ENCODE measurements at places on chromosomes 11 and 22. TPM values are rescaled to one million over a fixed set of nuclear protein-coding genes. Genes with fewer than 3 reads are reported as not detected.

DNA sequence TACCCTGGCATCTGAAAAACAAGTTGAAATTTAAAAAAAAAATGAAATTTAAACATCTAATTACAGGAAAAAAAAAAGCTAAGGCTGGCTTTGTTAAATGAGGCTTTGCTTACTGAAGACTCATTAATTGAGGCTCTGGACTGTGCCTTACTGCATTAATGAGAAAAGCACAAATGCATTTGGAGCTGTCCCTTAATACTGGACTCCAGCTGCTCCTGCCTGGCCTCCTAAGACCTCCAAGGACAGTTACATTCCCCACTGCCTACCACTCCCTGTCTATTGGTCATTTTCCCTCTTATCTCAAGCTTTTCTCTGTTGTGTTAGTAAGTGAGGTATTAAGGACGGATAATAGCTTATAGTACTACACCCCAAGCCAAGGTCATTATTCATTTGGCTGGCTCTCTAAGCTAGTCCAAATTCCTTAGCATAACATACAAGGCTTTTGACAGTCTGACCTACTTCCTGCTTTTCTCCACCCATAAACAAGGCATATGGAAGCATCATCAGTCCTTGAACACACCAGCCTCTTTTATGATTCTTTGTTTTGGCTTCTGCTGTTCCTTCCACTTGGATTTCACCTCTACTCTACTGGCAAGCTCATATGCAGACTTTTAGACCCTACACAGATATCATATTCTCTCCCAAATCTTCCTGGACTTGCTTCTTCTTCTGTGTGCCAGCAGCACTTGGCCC, 62.5 kb downstream of the USP35 start:
- DNase-seq = no peak

DNA sequence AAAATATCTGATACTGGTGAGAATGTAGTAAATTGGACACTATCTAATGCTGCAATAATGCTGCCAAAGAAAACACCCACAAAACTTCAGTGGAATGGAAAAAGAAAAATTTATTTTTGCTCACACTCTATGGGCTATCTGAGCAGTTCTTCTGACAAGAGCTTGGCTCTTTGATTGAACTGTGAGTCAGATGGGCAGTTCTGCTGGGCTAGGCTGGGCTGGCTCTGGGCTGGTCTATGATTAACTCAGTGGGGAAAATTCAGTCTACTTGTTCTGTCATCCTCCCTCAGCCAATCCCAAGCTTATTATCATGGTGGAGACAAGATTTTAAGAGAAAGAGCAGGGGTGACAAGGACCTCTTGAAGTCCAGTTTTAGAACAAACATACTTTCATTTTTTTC, 1404.8 kb downstream of the LRRC4C start:
- no peak for DNase-seq

DNA sequence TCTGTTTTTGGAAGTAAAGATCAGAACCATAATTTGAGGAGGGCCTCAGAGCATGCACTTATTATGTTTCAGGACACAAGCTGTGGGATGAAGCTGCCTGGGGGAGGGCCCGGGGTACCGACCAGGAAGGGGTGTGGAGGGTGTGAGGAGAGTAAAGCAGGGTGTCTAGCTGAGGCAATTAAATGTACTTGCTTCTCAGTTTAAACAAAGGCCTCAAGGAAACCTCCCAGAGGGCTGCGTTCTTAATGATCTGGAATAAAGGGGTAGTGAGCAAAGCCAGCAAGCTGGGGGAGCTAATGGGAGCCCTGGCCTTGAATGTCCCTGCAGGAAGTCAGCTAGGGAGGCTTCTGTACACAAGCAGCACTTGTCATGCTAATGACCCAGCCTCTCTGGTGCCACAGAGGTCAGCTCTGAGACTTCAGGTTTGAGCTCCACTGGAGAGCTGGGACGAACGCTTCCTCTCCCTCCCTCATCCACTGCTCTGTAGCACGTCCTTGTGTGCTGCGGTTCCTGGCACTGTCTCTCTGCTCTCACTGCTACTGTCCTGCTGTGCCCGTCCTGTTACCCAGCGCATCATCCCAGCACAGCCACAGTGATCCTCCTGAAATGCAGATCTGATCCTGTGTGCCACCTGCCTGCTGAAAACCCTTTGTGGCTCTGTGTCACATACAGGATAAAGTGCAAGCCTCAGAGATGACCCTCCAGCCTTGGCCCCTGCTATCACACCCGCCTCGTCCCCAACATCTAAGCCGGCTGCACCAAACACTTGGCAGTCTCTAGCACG, 159.7 kb downstream of the DBX1 start:
- no peak for DNase-seq

DNA sequence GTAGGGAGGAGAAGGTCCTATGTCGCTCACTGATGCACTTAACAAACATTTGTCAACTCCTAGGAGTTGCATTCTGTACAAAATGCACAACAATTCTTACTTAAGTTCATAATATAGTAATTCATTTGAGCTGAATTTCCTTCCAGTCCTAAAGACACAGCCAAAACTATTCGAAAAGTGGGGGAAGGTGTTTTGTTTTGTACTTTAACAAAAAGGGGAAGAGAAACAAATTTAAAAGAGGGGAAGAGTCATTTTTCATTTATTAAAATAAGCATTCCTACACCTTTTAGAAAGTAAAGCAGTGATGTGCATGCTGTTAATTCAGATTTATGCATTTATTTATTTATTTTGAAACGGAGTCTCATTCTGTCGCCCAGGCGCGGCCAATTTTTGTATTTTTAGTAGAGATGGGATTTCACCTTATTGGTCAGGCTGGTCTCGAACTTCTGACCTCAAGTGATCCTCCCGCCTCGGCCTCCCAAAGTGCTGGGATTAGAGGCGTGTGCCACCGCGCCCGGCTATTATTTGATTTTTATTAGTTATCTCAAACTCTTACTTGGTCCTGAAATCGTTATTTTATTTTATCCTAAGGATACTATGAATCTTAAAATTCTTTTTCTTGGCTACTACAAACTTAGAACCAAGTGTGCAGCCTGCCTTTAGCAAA, 1.1 kb upstream of the FANCF start:
- peak; percentile 7 for DNase-seq

- DNase-seq = no peak
Observed at GRCh38 chr11:15027956-15028355, 45.4 kb upstream of the CALCB start.

DNA sequence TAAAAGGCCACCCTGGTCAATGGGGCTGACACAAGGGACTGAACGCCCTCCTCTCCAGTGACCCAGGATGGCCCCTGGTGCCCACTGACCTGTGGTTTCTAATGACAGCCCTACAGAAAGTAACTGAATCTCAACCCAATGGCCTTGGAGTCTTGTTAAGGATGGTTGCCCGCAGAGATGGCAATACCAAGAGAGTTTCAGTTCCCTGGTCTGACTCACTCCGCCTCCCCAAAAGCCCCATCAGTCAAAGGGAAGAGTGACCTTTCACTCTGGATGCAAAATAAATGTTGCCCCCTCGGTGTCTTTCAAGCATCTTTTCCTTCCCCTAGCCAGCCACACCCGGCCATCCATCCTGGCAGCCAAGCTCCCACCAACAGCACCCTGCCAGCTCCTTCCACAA, 57.7 kb upstream of the ISX start:
- DNase-seq = no peak

DNA sequence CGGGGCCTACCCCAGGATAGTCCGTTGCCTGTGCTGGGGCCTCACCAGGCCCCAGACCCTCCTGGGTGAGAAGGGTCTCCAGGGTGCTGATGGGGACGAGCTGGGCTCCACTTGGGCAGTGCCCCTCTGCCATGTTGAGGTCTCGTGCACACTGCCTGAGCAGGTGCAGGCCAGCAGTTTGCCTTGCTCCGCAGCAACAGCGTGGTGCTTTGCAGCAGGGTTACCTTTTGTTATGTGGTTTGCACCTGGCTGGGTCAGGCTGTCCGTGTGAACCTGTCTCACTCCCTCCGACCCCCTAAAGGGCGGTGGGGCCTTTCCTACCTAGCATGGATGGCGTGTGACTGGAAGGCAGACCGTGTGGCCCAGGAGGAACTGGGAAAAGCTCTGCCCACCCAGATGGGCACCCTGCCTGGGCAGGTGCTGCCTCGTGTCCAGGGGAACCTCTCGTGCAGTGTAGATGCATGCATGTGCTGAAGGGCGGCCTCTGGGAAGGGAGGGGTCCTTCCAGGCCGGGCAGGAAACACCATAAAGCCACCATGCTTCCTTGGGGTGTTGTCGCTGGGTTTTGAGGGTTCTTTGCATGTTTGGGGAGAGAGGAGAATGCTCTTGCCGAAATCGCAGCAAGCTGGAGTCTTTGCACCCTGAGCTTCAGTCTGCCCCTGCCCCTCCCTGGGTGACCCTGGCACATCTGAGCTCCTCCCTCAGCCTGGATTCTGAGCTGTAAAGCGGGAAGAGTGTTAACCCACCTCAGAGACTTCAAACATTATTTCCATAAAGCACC, 75.4 kb upstream of the PPARA start:
- DNase-seq = no peak

DNA sequence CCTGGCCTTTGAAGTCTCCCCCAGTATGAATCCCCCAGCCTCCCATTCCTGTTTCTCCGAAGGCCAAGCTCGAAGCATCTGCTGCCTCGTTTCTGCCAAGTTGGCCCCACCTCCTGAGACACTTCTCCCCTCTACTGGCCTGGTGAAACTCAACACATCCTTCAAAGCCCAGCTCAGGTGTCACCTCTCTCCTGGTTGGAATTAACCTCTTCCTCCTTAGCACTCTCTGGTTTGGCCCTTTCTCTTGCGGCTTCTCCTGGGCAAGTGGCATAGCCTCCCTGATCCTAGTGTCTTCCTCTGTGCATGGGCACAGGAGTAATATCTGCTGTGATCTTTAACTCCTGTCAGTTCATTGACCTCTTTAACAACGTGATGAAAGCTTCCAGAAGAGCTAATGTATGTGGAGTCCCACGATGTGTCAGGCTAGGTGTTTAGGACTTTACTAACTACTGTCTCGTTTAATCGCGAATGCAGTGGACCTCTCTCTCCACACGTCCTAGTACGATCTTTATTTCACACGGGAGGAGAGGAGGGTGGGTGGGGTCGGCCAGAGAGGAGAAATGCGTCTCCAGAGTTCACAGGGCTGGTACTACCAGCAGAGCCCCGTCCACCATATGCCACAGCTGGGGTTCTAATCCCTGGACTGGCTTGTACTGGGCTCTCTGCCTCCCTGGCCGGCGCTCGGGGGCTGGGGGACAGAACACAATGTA, 826 bp upstream of the PTPRJ start:
- no peak for DNase-seq

- DNase-seq = no peak
Observed at GRCh38 chr11:81246941-81247340, 1486.7 kb downstream of the FAM181B start.

GRCh38 chr11:57662893-57663292, 5.0 kb upstream of the ZDHHC5 start:
- no peak for DNase-seq

DNA sequence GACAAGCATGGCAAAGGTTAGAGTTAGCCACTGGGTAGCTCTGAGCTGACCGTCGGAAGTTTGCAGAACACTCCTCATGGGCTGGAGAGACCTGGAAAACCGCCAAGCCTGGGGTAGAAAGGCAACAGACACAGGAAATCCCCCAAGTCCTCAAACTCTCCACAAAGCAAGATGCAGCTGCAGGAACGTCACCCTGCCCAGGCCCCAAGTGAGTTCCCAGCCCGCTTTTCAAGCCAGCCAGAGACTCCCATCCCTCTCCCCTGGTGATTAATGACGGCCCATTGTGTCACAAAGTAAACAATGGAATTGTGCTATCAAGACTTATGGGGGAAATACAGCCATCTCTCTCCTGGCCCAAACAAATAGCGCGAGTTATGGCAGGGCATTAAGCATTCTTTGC, 633.0 kb downstream of the TBC1D22A start:
- DNase-seq = no peak

- no peak for DNase-seq
Observed at GRCh38 chr11:86459682-86460460, 85.2 kb downstream of the CCDC81 start.

DNA sequence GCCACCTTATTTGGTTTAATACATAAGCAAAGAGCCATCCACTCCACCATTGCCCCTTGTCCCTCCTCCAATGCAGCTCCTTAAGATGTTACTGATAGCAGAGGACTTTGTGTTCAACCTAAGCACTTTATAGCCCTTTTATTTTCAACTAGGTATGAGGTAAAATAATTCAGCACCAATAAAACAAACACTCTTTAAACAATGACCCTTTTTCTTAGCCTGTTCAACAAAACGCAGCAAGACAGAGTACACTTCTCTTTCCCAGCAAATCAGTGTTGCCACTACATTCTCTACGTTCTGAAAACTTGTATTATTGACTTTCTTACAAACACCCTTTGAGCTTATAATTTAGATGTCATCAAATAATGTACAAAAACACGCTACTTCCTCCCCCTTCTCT, 104.0 kb upstream of the IGLL5 start:
- DNase-seq = no peak

- DNase-seq = no peak
Observed at GRCh38 chr11:94593030-94593429, 25.9 kb downstream of the PIWIL4 start.

DNA sequence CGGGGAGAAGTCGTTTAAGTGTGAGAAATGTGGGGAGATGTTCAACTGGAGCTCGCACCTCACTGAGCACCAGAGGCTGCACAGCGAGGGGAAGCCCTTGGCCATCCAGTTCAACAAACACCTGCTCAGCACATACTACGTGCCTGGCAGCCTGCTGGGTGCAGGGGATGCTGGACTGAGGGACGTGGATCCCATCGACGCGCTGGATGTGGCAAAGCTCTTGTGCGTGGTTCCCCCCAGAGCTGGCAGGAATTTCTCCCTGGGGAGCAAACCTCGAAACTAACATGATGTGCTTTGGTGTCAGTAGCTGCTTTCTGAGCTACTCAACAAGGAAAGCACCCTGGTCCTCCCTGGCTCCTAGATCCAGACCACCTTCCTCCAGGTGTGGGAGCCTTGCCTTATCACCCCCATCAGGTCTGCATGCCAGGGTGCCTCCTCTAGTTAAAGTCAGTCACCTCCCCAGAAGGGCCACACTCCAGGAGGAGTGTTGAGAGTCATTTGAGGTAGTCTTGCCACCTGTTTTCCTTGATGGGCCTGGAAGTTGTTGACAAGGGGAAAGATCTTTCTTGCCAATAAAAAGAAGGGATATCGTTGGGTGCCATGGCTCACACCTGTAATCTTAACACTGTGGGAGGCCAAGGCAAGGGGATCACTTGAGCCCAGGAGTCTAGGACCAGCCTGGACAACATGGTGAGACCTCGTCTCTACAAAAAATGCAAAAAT, 12.9 kb downstream of the ZNF74 start:
- no peak for DNase-seq

GRCh38 chr11:37449146-37449545, 851.1 kb upstream of the RAG2 start:
- DNase-seq = no peak

GRCh38 chr11:28566339-28567089, 458.3 kb downstream of the METTL15 start:
- DNase-seq = peak; percentile 23

- no peak for DNase-seq
Observed at GRCh38 chr11:90426442-90426841, 203.6 kb upstream of the CHORDC1 start.

Gene OR5A1
- not detected for total RNA-seq

Gene ARHGAP42
- 2.9 TPM for total RNA-seq

Gene LARGE1
- 0.22 TPM for total RNA-seq

Gene HTATIP2
- total RNA-seq = 45.7 TPM

Gene SMCO4
- 18.5 TPM for total RNA-seq

All from K562 (cell line).